ENCODE measurements at places on chromosomes 5 and 9.
A peak's percentile ranks its signal among the peaks of the same experiment; 100 is the strongest.

- DNase-seq = peak; percentile 23
These were observed 73.2 kb downstream of the PIK3R1 start for GRCh38 chr5:68288707-68289134.

DNA sequence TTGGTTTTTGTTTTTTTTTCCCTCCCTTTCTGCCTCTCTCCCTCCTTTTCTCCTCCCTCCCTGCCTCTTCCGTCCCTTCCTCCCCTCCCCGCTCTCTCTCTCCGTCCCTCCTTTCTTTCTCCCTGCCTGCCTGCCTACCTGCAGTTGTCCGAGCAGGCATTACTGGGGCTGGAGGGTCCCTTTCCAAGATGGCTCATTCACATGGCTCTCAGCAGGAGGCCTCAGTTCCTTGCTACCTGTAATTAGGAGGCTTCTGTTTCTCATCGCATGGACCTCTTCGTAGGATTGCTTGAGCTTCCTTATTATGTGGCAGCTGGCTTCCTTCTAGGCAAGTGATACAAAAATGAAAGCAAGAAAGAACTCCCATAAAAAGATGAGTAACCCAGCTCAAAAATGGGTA, 8.0 kb downstream of the RGS3 start:
- DNase-seq = no peak

- DNase-seq = no peak
These were observed 17.9 kb upstream of the ZSWIM6 start for GRCh38 chr5:61313960-61314681.

- no peak for DNase-seq
These were observed 133.8 kb downstream of the LIFR start for GRCh38 chr5:38422622-38423021.

DNA sequence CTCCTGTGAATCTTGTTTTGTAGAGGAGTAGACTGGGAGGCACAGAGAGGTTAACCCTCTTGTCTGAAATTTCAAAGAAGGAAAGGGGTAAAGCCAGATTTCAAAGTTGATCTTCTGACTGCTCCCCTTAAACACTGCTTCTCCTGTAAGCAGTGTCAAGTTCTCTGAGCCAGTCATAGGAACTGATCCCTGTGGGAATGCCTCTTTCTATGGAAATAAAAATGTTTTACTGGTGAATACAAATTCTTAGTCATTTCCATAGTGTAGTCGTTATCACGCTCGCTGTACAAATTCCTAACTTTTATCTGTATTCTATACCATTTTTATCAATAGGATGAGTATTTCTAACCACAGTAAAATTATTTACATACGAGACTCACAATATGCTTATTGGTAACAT, 66.3 kb upstream of the PRRC1 start:
- DNase-seq = no peak
